ENCODE measurements at places on chromosomes 6 and 20.

DNA sequence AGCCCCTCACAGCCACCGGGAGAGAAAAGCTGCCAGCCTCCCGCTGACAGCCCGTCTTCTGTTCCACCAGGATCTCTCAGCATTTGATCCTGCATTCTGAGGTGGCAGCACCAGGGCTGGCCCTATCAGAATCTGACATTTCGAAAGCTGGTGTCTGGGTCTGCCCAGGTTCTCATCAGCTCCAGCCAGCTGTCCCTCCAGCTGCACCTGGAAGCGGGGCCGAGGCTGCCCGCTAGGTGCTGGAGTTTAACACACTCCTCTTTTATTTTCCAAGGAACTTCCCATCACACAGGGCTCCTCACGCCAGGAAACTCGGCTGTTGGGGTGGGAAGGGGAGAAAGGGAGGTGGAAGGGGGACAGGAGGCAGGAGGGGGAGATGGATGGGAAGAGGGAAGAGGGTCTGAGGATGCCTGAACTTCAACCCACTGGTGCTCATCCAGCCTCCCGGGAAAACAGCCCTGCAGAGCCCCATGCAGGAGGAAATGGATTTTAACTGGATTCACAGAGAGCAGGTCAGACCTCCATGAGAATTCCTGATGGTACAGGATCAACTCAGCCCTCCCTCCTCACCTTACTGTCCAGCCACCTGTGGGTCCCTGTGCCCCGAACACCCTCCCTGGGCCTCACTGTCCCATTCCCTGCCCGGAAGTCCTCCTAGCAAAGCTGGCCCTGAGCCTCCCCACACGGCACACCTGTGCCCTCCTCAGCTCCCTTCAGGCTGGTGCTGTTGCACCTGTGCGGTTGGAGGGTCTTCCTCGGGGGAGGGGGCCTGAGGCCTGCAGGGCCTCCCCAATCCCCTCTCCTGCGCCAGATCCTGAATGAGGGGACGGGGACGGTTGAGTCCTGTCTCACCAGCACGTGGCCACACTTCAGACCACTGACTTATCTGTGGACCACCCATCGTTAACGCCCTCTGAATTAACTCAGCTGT lies 3.9 kb upstream of the LSM14B start:
- H3K27ac ChIP-seq, result peak overlapping the region; percentile 53
- no peaks in the 10 kb centered on the region for H3K27me3 ChIP-seq
- no peaks in the 10 kb centered on the region for H3K36me3 ChIP-seq
- H3K4me1 ChIP-seq, result peaks cover 38% of the 10 kb centered on the region

GRCh38 chr6:81863123-81863522 lies 110.6 kb upstream of the TENT5A start:
- H3K36me3 ChIP-seq, result no peaks in the 10 kb centered on the region
- no peak overlapping the region for H3K4me3 ChIP-seq
- no peak for DNase-seq
- H3K27ac ChIP-seq, result no peak overlapping the region
- no peaks in the 10 kb centered on the region for H3K4me1 ChIP-seq

- no peak overlapping the region for H3K27ac ChIP-seq
- no peaks in the 10 kb centered on the region for H3K4me1 ChIP-seq
- no peak for DNase-seq
- H3K4me3 ChIP-seq, result no peak overlapping the region
- H3K36me3 ChIP-seq, result no peaks in the 10 kb centered on the region
Measured at GRCh38 chr20:54134445-54135220, 39.2 kb downstream of the CYP24A1 start.

DNA sequence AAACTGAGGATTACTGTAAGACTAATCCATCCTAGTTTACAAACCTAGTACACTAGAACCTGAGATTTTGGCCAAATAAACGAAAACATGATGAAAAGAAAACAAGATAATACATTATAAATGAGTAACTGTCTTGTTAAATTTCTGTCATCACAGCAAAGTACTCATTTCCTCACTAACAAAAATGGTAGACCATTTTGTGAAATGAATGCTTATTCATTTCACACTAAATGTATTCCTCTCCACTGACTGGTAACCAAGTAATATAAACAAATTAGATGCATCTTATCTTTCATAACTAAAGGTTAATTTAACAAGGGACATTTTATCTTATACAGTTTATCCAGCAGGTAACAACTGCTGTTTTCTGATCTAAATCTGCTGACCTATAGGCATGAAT lies 143.7 kb downstream of the REV3L start:
- H3K4me1 ChIP-seq, result no peaks in the 10 kb centered on the region
- DNase-seq, result peak; percentile 16
- H3K4me3 ChIP-seq, result no peak overlapping the region
- no peak overlapping the region for H3K27ac ChIP-seq
- H3K27me3 ChIP-seq, result no peaks in the 10 kb centered on the region
- H3K36me3 ChIP-seq, result peaks cover 10% of the 10 kb centered on the region

DNA sequence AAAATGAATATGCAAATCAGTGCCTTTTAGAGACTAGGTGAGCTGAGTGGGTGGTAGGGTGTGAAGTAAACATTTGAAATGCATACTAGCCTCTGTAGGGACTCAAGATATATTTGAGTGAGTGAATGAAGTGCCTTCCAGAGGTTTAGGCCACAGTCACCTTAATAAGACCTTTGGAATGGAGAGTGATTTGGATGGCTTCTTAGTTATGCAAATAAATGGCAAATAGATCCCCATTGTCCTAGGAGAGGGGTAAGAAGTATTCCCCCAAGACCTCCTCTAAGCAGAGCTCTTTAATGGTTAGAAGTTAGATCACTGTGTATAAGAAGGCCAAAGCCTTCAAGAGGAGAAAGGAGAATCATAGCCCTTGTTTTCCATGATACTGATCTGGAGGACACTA lies 47.8 kb upstream of the IMPG1 start:
- no peaks in the 10 kb centered on the region for H3K4me1 ChIP-seq
- no peak overlapping the region for H3K4me3 ChIP-seq
- no peak for DNase-seq
- no peak overlapping the region for H3K27ac ChIP-seq

GRCh38 chr6:137883400-137884148 lies 16.5 kb downstream of the TNFAIP3 start:
- no peak for DNase-seq
- peak overlapping the region; percentile 97 for H3K27ac ChIP-seq
- no peaks in the 10 kb centered on the region for H3K27me3 ChIP-seq
- peaks cover 52% of the 10 kb centered on the region for H3K4me1 ChIP-seq
- H3K36me3 ChIP-seq, result peaks cover 43% of the 10 kb centered on the region

- no peak overlapping the region for H3K27ac ChIP-seq
- H3K36me3 ChIP-seq, result no peaks in the 10 kb centered on the region
- no peaks in the 10 kb centered on the region for H3K27me3 ChIP-seq
- no peak for DNase-seq
- H3K4me3 ChIP-seq, result no peak overlapping the region
- H3K4me1 ChIP-seq, result peaks cover 2% of the 10 kb centered on the region
Measured at GRCh38 chr20:8209061-8209460, 77.0 kb downstream of the PLCB1 start.

- H3K27ac ChIP-seq, result no peak overlapping the region
- H3K27me3 ChIP-seq, result peaks cover 3% of the 10 kb centered on the region
- no peaks in the 10 kb centered on the region for H3K36me3 ChIP-seq
- no peak for DNase-seq
- no peaks in the 10 kb centered on the region for H3K4me1 ChIP-seq
Measured at GRCh38 chr6:42493914-42494539, 42.3 kb upstream of the TRERF1 start.

DNA sequence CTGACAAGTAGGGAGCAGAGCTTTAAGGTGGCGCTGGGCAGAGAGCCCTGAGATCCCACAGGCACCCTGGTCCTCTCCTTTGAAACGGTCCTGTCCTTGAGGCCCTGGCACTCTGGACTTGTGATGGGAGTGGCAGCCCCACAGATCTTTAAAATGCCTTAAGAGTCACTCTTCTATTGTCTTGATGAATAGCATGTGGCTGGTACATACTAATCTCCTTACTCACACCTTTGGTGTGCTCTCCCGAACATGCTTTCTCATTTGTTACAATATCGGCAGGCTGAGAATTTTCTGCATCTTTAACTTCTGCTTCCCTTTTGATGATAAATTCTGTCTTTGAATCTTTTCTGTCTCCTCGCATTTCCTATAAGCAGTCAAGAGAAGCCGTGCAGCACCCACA lies 333.8 kb downstream of the TFAP2A start:
- H3K4me1 ChIP-seq, result no peaks in the 10 kb centered on the region
- H3K27me3 ChIP-seq, result no peaks in the 10 kb centered on the region
- H3K4me3 ChIP-seq, result no peak overlapping the region
- H3K27ac ChIP-seq, result no peak overlapping the region

- peaks cover 32% of the 10 kb centered on the region for H3K27me3 ChIP-seq
- no peak overlapping the region for H3K27ac ChIP-seq
- peaks cover 6% of the 10 kb centered on the region for H3K4me1 ChIP-seq
- H3K4me3 ChIP-seq, result no peak overlapping the region
- DNase-seq, result no peak
- no peaks in the 10 kb centered on the region for H3K36me3 ChIP-seq
Measured at GRCh38 chr20:1805816-1806215, 89.4 kb upstream of the SIRPA start.

GRCh38 chr6:46324706-46325105 lies 153.9 kb upstream of the ENPP5 start:
- DNase-seq, result no peak
- no peak overlapping the region for H3K27ac ChIP-seq
- H3K27me3 ChIP-seq, result peaks cover 6% of the 10 kb centered on the region

GRCh38 chr6:104460738-104461483 lies 398.8 kb downstream of the HACE1 start:
- no peak overlapping the region for H3K4me3 ChIP-seq
- H3K4me1 ChIP-seq, result no peaks in the 10 kb centered on the region
- H3K36me3 ChIP-seq, result no peaks in the 10 kb centered on the region
- no peak for DNase-seq

GRCh38 chr6:150514806-150515380 lies 84.8 kb upstream of the PLEKHG1 start:
- no peaks in the 10 kb centered on the region for H3K27me3 ChIP-seq
- DNase-seq, result no peak
- H3K4me1 ChIP-seq, result no peaks in the 10 kb centered on the region
- H3K4me3 ChIP-seq, result no peak overlapping the region

DNA sequence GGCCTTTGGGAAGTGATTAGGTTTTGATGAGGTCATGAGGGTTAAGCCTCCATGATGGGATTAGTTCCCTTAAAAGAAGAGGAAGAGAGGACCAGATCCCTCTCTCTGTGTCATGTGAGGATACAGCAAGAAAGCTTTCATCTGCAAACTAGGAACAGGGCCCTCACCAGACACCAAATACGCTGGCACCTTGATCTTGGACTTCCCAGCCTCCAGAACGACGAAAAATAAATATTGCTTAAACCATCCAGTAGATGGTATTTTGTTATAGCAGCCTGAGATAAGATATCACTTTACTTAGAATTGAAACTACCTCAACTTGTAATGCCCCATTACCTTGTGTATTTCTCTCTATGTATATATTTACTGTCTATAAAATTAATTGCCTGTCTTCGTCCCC lies 65.4 kb upstream of the NNAT start:
- H3K4me3 ChIP-seq, result no peak overlapping the region
- H3K36me3 ChIP-seq, result no peaks in the 10 kb centered on the region
- H3K27me3 ChIP-seq, result peaks cover 1% of the 10 kb centered on the region
- H3K4me1 ChIP-seq, result no peaks in the 10 kb centered on the region
- DNase-seq, result no peak

DNA sequence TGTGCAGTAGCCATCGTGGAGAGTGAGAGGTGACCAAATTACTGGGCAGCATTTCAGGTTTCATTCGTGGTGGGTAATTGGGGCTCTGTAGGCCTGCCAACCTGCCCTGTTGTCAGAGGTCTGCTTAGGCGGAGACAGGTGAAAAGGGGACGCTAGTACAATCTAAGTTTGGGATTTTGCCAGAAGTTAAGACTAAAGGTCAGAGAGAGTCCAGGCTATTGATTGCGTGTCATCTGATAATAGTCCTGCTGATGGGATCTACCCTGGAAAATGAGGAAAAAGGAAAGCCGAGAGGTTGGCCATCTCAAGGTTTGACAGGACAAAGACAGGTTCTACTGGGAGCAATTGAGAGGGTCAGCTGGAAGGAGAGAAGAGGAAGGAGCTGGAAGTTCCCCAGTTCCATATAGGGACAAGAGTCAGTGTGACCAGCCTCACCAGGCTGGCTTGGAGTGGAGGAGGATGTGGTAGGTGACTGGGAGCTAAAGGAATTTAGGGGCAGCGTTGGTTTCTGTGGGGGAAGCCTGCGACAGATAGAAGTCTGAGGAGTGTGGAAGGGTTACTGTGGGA lies 10.9 kb downstream of the ARFGEF2 start:
- no peaks in the 10 kb centered on the region for H3K36me3 ChIP-seq
- no peak overlapping the region for H3K27ac ChIP-seq
- DNase-seq, result no peak
- no peak overlapping the region for H3K4me3 ChIP-seq
- no peaks in the 10 kb centered on the region for H3K27me3 ChIP-seq

GRCh38 chr20:41176711-41177552 lies 39.6 kb downstream of the PLCG1 start:
- H3K4me1 ChIP-seq, result no peaks in the 10 kb centered on the region
- H3K36me3 ChIP-seq, result peaks cover 52% of the 10 kb centered on the region
- no peak for DNase-seq
- no peak overlapping the region for H3K4me3 ChIP-seq

- no peaks in the 10 kb centered on the region for H3K36me3 ChIP-seq
- DNase-seq, result no peak
- H3K4me1 ChIP-seq, result peaks cover 69% of the 10 kb centered on the region
Measured at GRCh38 chr20:32543570-32544259, 41.4 kb downstream of the NOL4L start.

GRCh38 chr6:117110737-117111136 lies 154.6 kb upstream of the VGLL2 start:
- no peak overlapping the region for H3K4me3 ChIP-seq
- H3K36me3 ChIP-seq, result no peaks in the 10 kb centered on the region
- no peaks in the 10 kb centered on the region for H3K27me3 ChIP-seq
- H3K27ac ChIP-seq, result no peak overlapping the region

DNA sequence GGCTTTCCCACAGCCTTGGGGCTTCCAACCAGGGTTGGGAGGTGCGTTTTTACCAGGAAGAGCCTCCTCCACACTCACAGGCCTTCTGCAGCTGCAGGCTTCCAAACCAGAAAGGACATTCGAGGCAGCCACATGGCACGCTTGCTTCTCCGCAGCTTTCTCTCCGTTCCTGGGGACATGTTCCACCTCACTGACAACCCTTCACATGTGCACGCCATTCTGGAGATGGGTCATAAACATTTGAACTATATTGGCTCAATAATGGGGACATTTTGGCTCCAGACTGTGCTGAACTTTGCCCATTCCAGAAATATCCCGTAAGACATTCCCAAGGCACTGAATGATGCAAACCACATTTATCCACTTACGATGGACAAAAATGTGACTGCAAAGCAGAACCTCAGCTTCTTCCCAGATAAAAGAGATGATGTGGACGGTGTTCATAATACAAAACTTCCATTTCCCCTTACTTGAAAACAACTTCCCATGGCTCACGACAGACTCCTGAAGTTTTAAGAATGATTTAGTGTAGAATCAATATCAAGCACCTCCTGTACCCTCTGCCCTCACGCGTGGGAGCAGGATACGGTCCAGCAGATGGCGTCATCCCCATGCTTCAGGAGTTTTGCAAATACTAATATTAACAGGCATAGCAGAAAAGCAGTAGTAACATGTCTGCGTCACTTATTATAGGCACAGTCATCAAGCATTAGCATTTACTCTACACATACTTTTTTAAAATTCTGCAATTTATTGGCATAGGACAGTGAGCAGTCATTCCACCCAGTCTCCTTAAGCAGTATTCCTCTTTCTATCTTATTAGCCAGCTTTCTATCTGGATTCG lies 25.4 kb upstream of the FOXF2 start:
- peaks cover 8% of the 10 kb centered on the region for H3K27me3 ChIP-seq
- no peak overlapping the region for H3K27ac ChIP-seq
- no peak overlapping the region for H3K4me3 ChIP-seq
- H3K36me3 ChIP-seq, result no peaks in the 10 kb centered on the region
- DNase-seq, result no peak

- H3K27me3 ChIP-seq, result no peaks in the 10 kb centered on the region
- no peak overlapping the region for H3K4me3 ChIP-seq
- DNase-seq, result no peak
- H3K4me1 ChIP-seq, result peaks cover 32% of the 10 kb centered on the region
- H3K36me3 ChIP-seq, result no peaks in the 10 kb centered on the region
Measured at GRCh38 chr6:157988700-157989063, 7.0 kb downstream of the SYNJ2 start.
